ENCODE measurements at places on chromosomes 1 and 21.
A peak's percentile ranks its signal among the peaks of the same experiment; 100 is the strongest.

GRCh38 chr21:45255381-45256020, 32.2 kb downstream of the POFUT2 start:
- no peak for DNase-seq

GRCh38 chr1:68421350-68421749, 28.4 kb downstream of the RPE65 start:
- DNase-seq = no peak

- no peak for DNase-seq
Observed at GRCh38 chr1:188715566-188715965, 1762.1 kb downstream of the BRINP3 start.

DNA sequence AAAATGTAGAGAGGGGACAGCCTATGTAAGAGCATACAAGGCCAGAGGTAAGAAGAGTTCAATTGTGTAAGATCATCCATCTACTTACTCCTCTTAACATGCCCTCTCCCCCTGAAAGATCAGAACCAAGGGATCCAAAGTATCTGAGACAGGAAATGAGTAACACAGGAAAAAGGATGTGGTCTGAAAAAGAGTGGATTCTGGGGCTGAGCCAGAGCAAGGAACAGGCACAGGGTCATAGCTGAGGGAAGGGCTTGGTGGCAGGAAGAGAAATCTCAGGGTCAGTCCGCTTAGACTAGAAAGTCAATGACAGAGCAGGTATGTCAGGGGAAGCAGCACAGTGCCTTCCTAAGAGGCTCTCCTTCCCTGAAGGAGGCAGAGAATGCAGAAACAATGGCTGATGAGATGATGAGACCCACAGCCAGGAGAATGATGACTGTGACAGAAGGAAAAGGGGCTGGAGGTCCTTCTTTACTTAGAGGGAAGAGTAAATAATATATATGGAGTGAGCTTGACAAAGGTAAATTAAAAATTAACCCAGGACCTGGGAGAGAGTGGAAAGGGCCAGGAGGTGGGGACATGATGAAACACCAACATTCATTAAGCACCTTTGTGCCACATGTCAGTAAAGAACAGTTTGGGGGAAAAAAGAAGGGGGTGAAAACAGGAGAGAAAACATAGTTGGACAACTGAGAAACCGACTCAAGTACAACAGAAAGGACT, 26.2 kb upstream of the A3GALT2 start:
- no peak for DNase-seq

DNA sequence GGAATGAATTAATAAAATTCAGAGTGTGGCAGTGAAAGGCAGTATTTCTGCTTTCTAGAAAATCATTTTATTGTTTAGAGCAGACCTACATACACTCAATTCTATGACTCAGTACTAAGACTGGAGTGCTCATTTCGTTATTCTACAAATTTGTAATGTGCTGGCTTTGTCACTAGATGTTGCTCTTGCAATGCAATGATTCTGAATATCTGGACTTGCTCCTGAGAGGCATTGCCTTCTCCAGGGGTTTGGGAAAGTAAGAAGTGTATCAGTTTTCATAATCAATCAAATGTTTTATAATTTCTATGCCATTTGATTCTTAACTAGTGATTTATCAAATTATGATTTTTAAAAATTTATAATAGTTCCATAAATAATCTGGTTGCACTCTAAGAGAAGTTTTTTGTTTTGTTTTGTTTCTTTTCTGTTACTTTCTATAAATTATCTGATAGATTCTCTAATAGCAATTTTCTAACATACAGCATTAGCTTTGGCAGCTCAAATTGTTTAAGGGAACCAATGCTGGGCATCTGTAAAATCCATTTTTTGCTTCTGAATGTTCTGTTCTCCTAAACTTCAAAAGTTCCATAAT, 280.5 kb upstream of the SGIP1 start:
- no peak for DNase-seq

- DNase-seq = no peak
Observed at GRCh38 chr1:214445831-214446614, 105.4 kb downstream of the PTPN14 start.

DNA sequence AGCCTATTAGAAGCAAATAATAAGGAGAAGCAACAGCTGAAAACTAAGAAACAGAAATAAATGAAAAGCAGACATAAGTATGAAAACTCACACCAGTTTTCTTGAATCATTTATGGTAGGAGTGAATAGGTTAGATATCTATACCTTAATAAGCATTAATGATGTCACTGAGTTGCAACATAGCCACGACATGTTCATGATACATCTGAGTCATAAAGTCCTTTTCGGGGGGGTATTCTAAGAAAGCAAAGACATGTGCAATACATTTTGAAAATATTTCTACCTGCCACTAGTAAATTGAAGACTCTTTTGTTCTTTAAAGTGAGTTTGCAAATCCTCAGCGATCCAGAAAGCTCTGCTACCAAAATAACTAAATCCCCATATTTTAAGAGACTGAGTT, 7.2 kb downstream of the CD34 start:
- DNase-seq = no peak

DNA sequence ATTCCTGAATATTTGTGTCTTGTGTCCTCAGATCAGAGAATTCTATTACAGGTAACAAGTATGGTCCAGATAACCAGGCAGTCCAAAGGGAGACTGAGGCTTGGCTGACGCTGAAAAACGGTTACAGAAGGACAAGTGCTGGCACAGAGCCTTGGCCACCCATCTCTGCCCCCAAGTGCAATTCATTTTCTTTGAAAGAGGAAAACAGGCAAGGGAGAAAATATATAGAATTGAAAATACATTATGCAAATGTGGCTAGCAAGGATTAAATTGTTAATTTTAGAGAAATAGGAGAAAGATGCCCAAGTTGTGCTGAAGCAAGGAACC, 1.2 kb downstream of the SORT1 start:
- no peak for DNase-seq

DNA sequence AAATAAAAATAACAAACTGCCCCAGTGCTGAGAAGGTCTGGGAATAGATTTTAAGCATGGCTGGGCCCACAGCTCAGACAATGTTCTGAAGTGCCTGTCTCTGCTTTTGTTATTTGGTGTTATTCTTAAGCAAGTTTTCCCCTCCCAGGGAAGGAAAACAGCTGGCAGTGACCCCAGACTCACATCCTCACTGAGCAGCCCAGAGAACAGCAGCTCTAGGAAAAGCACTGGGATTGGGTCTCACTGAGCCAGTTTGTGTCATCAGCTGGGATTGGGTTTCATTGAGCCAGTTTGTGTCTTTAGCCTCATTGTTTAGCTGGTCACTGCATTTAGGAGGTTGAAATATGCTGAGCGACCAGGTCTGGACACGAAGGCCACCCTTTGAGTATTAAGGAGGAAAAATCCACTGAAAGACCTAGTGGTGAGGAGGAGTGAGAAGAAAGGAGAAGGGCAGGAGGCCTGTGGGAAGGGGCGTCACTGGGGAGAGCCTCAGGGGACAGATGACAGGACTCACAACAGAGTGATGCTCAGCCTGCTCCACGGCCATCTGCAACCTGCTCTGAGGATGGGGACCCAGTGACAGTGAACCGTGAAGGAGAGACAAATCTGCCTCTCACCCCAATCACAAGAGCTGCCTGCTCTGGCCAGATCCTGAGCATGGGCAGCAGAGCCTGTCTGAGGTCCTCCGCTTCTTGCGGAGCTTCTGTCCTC, 103.8 kb downstream of the TOMM20 start:
- no peak for DNase-seq

DNA sequence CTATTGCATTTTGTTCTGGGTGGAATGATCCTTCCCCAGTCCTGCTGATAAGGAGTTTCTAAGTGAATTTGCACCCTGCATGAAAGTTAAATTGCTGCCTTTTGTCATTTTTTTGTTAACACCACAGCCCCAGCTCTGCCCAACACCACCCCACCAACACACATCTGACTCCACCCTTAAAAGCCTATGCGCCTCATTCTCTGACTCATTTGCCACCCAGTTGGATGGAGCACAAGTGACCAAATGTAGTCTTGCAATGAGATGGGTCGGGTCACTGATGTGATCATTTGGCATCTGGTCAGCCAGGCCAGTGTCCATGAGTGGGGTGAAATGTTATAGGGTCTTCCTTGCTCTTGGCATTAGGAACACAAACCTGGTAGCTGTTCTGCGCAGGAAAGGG, 256.8 kb downstream of the KAZN start:
- DNase-seq = no peak

DNA sequence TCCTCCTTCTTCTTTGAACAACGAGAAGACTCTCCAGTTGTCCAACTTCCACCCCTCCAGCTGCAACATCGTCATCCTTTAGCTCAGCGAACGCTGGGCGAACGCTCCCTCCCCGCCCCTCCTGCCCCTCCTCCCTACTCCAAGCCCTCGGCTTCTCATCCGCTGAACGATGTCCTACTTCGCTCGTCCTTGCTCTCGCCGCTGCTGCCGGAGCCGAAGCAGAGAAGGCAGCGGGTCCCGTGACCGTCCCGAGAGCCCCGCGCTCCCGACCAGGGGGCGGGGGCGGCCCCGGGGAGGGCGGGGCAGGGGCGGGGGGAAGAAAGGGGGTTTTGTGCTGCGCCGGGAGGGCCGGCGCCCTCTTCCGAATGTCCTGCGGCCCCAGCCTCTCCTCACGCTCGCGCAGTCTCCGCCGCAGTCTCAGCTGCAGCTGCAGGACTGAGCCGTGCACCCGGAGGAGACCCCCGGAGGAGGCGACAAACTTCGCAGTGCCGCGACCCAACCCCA, at the start of gene BCAN:
BCAN (plus strand) TSS at position 357 of the 504 bp plus-strand sequence. CDS start 3,938 bp downstream, outside the sequence.
- DNase-seq = peak; percentile 60

DNA sequence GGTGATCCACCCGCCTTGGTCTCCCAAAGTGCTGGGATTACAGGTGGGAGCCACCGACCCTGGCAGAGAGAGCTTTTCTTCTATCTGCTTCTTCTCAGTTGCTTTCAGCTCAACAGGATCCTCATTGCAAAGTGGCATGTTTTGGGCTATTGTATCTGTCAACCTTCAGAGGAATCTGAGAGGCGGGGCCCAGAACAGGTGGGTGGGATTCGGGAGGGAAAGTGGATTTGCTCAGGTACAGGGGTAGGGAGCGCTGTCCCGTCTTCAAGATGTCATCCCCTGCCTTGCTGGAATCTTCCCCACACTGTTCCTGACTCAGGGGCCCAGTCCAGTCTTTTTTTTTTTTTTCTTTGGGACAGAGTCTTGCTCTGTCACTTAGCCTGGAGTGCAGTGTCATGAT, 26.9 kb upstream of the RCC2 start:
- DNase-seq = no peak

DNA sequence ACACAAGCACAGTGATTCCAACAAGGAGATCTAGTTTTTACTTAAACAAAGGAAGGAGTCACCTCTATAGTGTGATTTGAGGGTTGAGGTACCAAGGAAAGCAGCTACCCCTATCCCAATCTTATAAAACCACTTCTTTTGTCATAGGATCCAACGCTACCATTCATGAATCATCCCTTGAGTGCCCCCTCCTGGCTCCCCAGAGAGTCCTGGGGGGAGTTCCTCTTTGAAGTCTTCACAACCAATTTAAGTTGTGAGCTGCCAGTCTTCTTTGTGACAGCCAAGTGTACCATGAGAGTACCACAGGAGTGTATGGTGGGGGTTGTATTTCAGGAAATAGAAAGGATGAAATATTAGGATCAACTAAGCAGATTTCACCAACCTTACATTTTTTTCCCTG, 39.1 kb upstream of the NHLH2 start:
- DNase-seq = no peak

All from substantia nigra (tissue), 51 donors.